ENCODE measurements at places on chromosomes 7 and 10.

DNA sequence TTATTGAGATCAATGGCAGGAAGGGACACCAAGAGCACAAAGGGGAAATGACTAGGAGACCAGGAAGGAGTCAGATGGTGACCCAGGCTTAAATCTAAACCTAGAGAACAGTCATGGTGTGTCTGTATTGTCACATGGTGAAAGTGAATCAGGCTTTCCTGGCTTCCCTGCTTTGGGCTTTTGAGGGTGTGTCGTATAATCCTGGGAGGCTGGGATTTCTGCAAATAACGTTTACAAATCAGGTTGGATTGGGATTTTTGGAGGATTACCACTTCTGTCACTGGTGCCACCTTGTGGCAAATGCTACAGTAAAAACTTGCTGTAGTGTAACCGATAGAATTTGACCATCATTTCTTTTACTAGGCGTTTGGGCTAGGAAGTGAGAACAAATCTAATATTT lies 502.6 kb downstream of the NRG3 start:
- DNase-seq = no peak

- DNase-seq = no peak
Observed at GRCh38 chr10:131911451-131911850, 10.6 kb downstream of the PPP2R2D start.

GRCh38 chr10:49649294-49649693 lies 30.2 kb upstream of the C10orf53 start:
- no peak for DNase-seq

DNA sequence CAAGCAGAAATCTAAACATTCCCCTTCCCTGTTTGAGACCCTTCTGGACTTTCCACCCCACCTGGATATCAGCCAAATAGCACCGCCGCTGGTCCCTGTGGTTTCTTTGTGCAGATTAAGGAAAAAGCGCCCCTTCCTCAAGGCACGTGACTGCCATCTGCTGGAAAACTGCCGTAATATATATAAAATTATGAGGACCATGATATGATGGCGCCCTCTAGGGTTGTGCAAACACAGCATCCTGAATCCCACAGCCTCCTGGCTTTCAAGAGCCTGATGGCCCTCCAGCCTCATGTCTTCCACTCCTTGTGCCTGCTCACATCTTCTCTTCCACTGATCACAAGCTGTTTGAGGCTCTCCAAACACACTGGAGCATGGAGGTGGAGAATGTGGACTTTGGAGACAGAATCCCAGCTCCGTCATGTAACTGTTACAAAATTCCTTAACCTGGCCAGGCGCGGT lies 121.3 kb downstream of the MYL10 start:
- peak; percentile 85 for DNase-seq

GRCh38 chr7:20479706-20480105 lies 135.8 kb upstream of the ABCB5 start:
- no peak for DNase-seq

GRCh38 chr10:56902554-56902953 lies 541.5 kb upstream of the ZWINT start:
- no peak for DNase-seq

GRCh38 chr10:35216303-35216905 lies 89.8 kb downstream of the CREM start:
- DNase-seq = no peak

GRCh38 chr7:140082770-140083169 lies 20.0 kb upstream of the PARP12 start:
- DNase-seq = no peak

GRCh38 chr7:52959336-52959735 lies 76.1 kb upstream of the POM121L12 start:
- no peak for DNase-seq

DNA sequence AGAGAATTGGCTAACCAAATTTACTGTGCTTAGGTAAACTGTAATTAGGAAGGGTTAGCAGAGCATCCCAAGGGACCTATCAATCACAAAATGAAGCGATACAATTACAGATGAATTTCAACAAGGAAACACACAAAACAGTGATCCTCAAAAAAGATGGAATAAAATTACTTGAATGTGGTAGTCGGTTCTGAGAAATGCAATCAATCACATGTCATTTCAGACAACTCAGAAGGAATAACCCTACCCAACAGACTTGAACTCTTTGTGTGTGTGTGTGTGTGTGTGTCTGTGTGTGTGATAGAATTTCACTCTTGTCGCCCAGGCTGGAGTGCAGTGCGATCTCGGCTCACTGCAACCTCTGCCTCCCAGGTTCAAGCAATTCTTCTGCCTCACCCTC lies 43.5 kb downstream of the ST8SIA6 start:
- DNase-seq = no peak

- no peak for DNase-seq
Observed at GRCh38 chr10:101629837-101630632, 41.9 kb downstream of the DPCD start.

GRCh38 chr7:46315891-46316290 lies 394.8 kb upstream of the IGFBP3 start:
- DNase-seq = no peak

GRCh38 chr7:84412161-84412969 lies 217.8 kb upstream of the SEMA3A start:
- DNase-seq = no peak

GRCh38 chr10:97444212-97444611 lies 1.6 kb downstream of the EXOSC1 start:
- no peak for DNase-seq

DNA sequence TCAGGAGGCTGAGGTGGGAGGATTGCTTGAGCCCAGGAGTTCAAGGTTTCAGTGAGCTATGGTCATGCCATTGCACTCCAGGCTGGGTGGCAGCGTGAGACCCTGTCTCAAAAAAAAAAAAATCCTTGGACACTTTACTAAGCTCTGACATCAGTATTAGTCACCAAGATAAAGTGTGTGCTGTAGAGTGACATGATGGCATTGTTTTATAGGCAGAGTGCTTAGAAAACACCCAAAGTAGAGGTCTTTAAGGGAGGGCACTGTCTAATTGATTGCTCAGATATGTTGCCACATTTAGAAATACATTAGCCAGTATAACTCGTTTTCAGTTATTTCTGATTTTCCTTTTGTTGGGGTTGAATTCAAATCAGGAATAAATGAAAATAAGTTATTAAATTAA lies 235.9 kb downstream of the REEP3 start:
- no peak for DNase-seq

- DNase-seq = no peak
Observed at GRCh38 chr7:57354195-57354594, 95.8 kb upstream of the ZNF716 start.

- DNase-seq = no peak
Observed at GRCh38 chr7:69683002-69683401, 84.7 kb downstream of the AUTS2 start.

GRCh38 chr7:118478236-118478635 lies 253.7 kb downstream of the ANKRD7 start:
- DNase-seq = no peak

- DNase-seq = no peak
Observed at GRCh38 chr7:144529269-144529926, 125.9 kb upstream of the NOBOX start.

DNA sequence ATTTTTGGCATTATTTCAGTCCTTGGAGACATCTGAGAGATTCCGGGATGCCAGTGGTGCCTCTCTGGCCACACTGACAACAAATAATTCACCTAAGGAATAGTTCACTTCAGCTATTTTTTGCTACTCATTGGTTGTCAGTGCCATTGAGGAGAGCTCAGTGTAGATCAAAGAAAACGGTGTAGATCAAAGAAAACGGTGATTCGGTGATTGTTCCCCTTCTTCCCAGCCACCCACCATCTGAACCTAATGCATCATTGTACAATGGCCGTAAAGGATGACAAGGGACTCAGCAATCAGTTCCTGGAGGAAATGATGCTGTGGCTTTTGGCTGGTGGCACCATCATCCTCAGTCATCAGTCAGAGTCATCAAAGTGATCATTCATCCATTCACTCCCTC lies 80.6 kb downstream of the PTPRZ1 start:
- DNase-seq = no peak

- DNase-seq = no peak
Observed at GRCh38 chr7:95433952-95434556, 774 bp downstream of the PON2 start.

- DNase-seq = no peak
Observed at GRCh38 chr7:960269-960871, 5.9 kb upstream of the ADAP1 start.

DNA sequence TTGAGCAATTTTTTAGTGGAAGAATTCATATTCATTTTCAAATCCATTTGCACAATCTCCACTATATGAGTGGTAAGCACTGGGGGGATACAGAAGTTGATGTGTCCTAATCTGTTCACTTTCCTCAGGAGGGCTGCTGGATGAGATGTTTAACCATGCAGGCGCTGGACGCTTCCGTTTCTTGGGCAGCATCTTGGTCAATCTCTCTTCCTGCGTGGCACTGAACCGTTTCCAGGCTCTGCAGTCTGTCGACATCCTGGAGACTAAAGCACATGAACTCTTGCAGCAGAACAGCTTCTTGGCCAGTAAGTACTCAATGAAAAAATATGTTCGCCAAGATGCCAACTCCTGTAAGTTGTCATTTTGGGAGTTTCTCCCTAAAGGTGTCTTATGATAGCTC lies 179.3 kb downstream of the ABCA13 start:
- no peak for DNase-seq

GRCh38 chr10:6058682-6059475 lies 3.3 kb downstream of the IL2RA start:
- no peak for DNase-seq

GRCh38 chr10:28429573-28430216 lies 103.2 kb upstream of the WAC start:
- no peak for DNase-seq

DNA sequence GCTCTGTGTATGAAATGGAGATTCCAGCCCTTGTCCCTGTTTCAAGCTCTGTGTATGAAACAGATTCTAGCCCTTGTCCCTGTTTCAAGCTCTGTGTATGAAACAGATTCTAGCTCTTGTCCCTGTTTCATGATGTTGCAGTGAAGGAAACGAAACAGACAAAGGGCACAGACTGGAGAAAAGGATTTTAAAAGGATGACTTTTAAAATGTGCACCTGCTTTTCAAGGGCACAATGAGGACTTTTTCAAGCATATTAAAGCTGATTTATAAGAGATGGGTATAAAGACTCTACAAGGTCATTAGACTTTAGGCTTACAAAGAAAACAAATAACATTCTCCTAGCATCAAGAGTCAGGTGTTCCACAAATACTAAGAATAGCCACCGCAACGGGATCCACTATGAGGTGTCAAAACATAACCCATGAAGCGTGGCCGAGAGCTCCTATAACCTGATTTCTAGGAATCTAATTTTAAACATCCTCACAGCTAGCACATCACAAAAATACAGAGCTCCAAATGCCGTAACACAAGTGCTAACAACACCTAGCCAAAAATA lies 29.0 kb downstream of the DIP2C start:
- no peak for DNase-seq

DNA sequence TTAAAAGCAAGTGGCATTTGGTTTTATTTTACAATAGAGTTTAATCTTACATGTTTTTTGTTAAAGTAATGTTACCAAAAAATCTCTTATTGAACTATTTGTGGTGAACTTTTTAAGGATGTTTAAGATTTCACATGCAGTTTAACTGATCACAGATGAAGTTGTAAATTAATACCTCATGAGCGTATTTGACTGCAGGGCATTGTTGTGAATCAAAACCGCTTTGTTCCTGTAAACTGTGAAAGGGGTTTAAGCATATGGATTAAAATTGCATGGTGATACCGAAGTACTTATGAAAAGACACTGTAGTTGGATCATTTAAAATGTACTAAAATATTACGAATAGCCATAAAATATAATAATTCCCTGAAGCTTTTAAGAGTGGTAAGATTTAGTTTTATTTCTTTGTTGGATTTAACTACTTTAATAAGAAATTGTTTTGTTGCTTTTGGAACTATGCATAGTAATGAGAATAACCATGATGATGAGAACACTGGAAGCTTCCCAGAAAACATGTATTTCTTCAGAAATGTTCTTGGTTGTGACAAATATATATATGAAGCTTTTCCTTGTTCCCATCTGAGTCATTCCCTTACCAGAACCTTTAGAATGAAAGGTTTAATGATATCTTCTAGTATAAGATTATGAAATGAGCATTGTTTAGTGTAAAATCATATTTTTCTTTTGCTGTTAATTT lies 131.3 kb downstream of the ADK start:
- DNase-seq = no peak

- no peak for DNase-seq
Observed at GRCh38 chr7:108403597-108404217, 52.5 kb downstream of the NRCAM start.

GRCh38 chr10:125015356-125015944 lies 73.5 kb downstream of the ZRANB1 start:
- DNase-seq = no peak

- no peak for DNase-seq
Observed at GRCh38 chr7:52475001-52475582, 560.3 kb upstream of the POM121L12 start.

DNA sequence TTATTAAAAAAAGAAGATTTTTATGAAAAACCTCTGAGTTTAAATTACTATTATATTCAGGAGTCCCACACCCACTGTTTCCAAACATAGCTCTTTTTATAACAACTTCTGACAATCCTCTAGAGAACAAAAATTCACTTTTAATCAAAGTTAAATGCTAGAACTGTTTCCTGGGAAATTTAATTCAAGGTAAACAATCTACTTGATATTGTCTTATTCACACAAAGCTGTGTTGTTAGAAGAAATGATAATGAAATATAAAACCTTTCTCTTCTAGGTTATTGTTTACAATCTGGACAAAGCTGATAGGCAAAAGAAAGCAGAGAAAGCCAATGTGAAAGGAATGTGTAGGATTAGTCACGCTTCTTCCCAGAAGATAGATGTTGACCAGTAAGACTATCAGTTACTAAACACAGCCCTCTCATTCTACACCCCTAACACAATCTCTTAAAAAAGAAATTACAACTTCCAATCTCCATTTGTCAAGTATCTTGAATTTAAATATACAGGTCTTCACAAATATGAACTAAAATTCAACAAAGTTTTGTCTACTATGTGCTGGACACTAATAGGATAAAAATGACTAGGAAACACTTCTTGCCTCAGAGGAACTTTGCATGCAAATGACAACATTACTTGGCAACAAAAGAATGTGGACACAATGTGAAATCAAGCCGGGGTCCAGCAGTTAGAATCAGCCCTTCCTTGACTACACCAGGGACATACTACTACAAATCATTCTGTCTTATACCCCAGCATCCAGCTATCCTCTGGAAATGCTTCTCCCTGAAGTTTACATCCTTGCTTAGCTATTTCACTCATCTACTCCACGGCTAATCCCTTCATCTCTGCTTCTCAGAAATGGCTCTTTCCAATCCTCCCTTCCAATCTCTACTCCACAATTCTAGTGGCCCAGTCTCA lies 123.7 kb downstream of the IMMP2L start:
- DNase-seq = peak; percentile 28

DNA sequence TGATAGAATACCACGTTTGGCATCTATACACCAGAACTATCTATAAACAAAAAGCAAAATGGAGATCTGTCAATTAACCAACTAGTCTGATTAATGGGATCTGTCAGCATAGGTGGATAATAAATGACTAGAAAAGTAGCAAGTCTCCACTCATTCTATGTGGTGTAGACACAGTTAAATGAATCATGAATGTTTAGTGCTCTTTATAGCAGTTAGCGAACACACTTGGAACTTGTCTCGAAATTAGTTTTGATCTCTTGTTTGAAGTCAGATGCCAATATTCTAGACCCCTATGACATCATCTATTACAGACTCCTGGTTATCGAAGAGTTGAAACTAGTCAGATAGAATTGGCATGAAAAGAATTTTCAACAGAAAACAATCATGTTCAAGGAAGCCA lies 259.7 kb downstream of the AHR start:
- DNase-seq = no peak

- no peak for DNase-seq
Observed at GRCh38 chr7:151008143-151008510, 16.2 kb downstream of the ATG9B start.

- no peak for DNase-seq
Observed at GRCh38 chr10:100879741-100880360, 32.9 kb upstream of the SLF2 start.
